ENCODE measurements at places on chromosomes 1 and 21.
A peak's percentile ranks its signal among the peaks of the same experiment; 100 is the strongest.

DNA sequence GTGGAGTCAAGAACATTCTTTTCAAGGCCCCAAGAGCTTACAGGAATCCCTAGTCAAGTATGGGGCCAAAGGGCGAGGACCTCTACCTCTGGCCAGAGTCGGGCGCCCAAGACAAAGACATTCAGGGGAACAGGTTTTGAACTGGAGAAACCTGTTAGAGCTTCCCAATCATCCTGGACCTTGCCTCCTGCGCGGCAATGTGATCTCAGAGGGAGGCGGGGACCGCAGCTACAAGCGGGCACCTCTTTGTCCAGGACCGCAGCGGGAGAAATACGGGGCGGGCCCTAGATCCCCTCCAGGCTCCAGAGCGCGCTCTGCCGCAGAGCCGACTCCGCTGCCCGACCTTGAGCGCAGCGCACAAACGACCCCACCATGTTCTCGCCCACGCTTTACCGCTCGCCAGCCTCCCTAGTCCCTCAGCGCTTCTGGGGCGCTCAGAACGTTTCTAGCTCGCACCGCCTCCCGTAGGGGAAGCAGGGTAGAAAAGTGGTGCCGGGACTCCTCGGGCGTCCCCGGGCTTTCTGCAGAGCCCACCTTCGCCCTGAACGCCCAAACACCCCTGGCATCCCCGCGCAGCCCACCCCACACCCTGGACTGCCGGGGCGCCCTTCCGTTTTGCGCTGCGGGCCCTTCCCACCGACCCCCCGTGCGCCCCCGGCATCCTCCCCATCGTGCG is 28.1 kb downstream of the RABIF start:
- peak; percentile 21 for DNase-seq

- no peak for DNase-seq
Observed at GRCh38 chr1:24491577-24492360, 10.9 kb upstream of the RCAN3 start.

GRCh38 chr1:182561456-182561855 is 27.6 kb downstream of the RNASEL start:
- no peak for DNase-seq

DNA sequence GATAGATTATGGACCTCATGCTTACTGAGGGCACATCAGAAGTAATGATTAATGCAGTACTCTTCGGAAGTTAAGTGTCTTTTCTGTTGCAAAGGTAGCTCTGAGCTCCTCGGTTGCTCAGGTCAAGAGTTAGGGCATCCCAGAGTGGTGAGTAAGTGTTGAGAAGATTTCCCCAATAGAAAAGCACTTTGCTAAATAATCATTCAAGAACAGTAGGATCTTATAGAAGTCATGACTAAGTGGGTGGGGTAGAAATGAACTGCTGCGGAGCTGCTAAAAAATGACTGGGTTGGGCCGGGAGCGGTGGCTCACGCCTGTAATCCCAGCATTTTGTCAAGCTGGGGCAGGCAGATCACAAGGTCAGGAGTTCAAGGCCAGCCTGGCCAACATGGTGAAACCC is 648.6 kb upstream of the CAMK1G start:
- no peak for DNase-seq

DNA sequence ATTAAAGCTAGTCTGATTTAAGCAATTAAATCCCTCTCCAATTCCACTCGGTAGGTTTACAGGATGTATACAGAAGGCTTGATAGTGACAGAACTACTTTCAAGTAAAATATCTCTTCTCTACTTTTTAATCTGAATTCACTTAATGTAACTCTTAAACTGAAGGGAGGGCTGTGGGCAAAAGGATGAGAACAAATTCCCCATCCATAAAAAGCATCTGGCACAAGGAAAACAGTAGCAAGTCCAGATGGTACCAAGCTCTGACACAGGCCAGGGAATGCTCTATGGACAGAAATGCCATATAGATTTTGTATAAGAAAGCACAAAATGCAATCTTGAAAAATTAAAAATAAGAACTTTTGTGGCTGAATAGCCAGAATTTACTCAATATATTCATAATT is 53.1 kb upstream of the USH2A start:
- peak; percentile 73 for DNase-seq

All from NCI-H1694 treated with DMSO at 0.1 percent for 48 hours (cell line).